ENCODE measurements at places on chromosomes 1 and 21.

- DNase-seq = no peak
Observed at GRCh38 chr1:164624400-164624799, 65.4 kb downstream of the PBX1 start.

DNA sequence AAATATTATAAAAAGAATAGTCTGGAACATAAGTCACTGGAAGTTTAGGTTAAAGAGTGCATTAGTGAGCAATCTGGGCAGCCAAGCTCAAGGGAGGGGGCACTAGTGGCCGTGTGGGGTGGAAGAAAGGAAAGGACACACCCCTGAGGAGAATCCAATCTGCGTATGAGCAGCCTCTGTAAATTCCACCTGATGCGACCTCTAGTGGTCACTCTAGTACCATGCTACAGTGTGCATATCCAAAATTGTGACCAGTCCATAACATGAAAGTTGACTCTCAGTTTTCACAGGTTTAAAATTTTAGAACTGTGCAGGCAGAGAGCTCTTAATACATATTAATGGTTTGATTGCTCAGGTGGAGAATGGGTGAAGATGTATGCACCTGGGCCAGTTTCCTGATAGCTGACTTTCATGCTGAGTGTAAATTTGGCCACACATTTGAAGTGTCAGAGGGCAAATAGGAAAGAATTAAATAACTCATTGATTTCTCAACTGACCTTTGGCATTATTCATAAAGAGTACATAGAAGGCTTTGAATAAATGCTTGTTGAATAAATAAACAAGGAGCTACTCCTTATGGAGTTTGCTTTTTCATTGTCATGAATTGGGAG is 105.9 kb upstream of the C21orf91 start:
- peak; percentile 41 for DNase-seq

DNA sequence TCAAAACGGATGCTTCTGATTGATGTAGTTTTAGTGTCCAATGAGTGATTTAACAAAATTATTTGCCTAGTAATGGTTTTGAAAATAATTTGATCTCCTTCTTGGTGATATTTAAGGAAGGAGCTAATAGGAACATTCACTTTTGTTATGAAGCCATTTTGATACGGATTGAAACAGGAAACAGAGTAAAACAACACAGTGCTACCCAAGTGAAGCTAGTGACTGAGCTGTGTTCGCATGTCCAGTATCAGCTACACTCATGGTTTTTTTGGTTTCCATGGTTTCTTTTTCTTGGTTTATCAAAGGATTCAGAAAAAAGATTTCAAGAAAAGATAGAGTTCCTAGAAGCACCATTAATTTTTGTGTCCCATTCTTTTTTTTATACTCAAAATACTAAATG is 40.1 kb upstream of the PLEKHO1 start:
- DNase-seq = no peak

- no peak for DNase-seq
Observed at GRCh38 chr1:212315184-212315583, 30.0 kb downstream of the PPP2R5A start.

- peak; percentile 30 for DNase-seq
Observed at GRCh38 chr1:100959502-100960060, 63.7 kb downstream of the SLC30A7 start.

- DNase-seq = no peak
Observed at GRCh38 chr1:79667848-79668696, 661.5 kb upstream of the ADGRL4 start.

GRCh38 chr1:47708019-47708535 is 270.2 kb downstream of the FOXD2 start:
- DNase-seq = no peak

- no peak for DNase-seq
Observed at GRCh38 chr1:44775930-44776729, 790 bp downstream of the RPS8 start.

DNA sequence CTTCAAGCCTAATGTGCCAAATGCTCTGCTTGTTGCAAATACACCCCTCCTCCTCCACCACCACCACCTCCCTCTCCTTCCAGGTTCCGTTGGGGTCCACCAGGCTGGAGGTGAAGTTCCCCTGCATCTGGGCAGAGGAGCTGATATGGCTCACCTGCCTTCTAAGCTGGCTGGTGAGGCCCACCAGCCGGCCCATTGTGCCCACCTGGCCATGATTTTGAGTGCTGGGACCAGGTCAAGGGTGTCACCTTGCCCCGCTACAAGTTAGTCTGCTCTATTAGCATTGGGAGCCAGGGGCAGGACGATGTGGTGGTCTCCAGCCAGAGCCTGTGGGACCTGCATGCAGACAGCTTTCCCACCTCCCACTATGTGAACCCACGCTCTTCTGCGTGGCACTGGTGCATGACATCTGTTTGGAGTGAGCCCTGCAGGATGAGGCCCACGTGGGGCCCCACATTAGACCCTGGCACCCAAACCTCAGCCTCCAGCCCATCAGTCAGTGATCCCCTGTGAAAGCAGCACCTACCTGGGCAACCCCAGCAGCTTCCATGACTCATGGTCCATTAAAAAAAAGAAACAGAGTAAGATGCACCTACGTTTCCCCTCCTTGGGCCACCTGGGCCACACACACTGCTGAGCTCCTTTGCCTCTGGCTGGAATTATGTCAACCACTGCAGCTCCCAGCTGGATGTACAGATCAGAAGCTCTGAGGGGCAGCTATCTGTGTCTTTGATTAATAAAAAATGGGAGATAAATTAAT is 15.6 kb upstream of the CDCP2 start:
- no peak for DNase-seq

DNA sequence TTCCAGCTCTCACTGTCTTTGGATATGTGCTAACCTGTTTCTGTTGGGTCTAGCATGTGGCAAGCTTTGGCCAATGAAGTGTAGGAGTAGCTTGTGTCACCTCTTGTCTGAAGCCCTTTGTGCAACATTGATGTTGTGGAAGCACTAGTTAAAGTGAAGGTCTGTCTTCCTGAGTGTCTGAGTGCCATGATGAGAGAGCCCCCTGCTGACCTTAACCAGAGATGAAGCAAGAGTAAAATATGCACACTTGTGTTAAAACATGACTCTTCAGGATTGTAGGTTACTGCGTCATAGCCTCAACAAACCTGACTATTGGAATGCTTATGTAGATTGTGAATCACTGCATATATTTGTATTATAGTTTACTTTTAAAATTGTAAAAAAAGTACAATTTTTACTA is 103.7 kb downstream of the NCAM2 start:
- DNase-seq = peak; percentile 59

- no peak for DNase-seq
Observed at GRCh38 chr1:184199036-184199435, 147.5 kb downstream of the TSEN15 start.

- no peak for DNase-seq
Observed at GRCh38 chr1:2059290-2059953, 9.2 kb downstream of the PRKCZ start.

DNA sequence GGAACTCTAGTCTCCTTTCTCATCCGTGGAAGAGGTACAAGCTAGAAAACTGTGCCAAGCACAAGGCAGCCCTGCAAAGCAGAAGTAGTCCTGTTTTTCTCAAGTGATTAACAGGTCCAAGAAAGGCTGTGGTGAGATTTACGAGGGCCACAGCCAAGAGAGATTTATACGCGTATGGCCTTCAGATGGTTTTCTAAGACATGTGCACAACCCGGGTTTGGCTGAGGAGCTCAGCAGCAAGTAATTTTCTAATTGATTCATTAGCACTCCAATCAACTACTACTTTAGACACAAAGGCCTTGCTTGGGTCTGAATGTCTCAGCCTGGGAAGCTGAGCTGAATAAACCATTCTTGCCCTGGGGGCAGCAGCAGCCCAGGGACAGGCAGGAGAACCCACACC is 55.8 kb downstream of the SSBP3 start:
- DNase-seq = no peak

- DNase-seq = no peak
Observed at GRCh38 chr1:32886828-32887414, 630 bp downstream of the HPCA start.
